ENCODE measurements at places on chromosomes 1 and 21. TPM values are rescaled to one million over a fixed set of nuclear protein-coding genes. Genes with fewer than 3 reads are reported as not detected.

The TMPRSS15 gene
- total RNA-seq, result not detected

The CELF3 gene
- not detected for total RNA-seq

The PRRX1 gene
- total RNA-seq, result 219 TPM

The FAM72D gene
- 1.00 TPM for total RNA-seq

The CYP4Z1 gene
- not detected for total RNA-seq

The ZNF695 gene
- 2.2 TPM for total RNA-seq

The SERTAD4 gene
- total RNA-seq, result 0.33 TPM

The DHRS3 gene
- total RNA-seq, result 147 TPM

The GPR25 gene
- total RNA-seq, result not detected

The CD2 gene
- not detected for total RNA-seq

The CRNN gene
- not detected for total RNA-seq
